ENCODE measurements at places on chromosomes 2 and 18. TPM values are rescaled to one million over a fixed set of nuclear protein-coding genes. Genes with fewer than 3 reads are reported as not detected.

DNA sequence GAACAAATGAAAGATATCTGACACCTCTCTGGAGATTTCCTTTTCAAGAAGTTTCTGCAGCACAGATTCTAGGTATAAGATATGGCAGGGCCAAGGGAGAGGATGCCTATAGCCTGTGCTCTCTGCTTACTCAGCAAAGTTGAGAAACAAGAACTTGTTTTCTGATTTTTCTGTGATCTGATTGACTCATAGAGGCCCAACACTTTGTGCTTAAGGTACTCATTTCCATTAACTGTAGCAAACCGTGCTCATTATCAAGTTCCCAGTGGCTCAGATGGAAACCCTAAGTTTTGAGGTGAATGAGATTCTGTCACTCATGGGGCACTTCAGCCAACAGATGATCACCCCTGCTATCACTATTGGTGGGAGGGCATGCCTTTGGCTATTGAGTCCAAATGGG lies 124.3 kb downstream of the SP100 start:
- DNase-seq: no peak

DNA sequence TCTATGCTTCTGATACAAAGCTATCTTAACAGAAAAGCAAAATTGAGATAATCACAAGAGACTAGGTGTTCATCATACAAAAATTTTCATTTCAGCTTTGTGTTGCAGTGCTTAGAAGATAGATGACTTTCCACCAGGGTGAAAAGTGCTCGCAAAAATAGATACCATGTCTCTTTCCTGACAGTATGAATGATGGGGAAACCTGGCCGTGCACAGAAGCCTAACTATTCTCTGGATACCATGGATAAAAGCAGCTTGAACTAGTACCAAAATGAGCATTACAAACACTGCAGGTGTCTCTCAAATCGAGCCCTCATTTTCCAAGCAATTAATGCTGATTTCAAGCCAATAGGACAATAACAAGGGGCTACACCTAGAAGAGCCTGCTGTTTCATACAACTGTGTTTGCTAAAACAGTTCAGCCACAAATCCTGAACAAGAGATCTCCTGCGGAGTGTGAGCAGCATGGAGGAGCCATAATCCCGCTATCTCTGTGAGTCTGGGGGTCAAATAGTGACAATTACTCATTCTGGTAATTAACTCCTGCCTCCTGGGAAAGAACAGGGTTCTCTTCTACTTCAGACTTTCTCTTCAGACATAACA lies 507.6 kb downstream of the PID1 start:
- no peak for DNase-seq

DNA sequence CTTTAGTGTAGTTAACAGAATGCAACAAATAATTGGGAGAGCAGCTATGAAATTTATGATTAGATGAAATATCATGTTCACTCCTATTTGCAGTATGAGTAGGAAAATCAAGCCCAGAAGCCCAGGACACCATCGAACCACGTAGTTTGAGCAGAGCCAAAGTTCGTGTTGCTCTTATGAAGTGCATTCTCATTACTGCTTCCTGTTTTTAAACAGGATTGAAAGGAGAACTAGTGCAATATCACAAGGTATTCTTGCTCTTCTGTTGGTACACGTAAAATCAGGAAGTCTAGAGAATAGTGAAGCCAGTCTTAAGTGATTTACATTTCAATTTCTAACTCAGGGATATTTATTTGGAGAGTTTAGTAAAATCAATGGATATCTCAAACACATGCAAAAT lies 21.1 kb downstream of the ARHGAP15 start:
- DNase-seq: no peak

GRCh38 chr2:187379869-187380268 lies 68.2 kb downstream of the CALCRL start:
- no peak for DNase-seq

DNA sequence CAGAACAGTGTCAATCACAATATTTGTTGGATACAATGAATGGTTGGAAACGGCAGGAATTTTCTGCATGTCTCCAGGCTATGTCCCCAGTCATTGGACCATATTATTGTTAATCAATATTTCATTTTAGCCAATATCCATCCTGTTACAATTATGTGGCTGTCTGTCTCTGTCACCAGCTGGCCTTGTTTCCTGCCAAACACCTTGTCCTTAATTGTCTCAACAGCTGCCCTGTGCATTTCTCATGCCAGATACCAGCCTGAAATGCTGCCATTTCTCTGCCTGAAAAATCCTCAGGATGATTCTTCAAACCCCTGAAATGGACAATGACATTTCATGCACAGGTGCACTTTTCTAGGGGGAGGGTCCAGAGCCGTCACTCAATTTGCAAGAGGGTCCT lies 170.6 kb downstream of the ALPK2 start:
- DNase-seq: no peak

DNA sequence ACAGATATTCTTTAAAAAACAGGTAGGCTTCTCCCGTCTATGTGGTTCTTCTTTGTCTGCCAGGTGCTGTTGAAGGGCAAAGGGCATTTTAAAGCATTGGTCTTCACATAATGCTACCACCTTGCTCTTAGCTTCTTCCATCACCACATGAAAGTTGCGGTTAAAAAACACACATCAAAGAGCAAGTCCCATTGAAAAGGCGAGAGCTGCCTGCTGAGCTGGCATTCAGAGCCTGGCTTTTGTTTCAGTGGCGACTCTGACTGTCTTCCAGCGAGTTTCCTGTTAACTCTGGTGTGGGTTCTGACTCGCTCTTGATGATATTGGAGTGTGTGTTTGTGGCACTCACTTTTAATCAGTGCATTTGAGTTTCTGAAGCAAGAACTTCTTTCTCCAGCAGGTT lies 624.9 kb upstream of the FANCL start:
- no peak for DNase-seq

- no peak for DNase-seq
Measured at GRCh38 chr2:7029291-7030059, 112.3 kb downstream of the RNF144A start.

CCDC85A gene
- 0.13 TPM for total RNA-seq

DNA sequence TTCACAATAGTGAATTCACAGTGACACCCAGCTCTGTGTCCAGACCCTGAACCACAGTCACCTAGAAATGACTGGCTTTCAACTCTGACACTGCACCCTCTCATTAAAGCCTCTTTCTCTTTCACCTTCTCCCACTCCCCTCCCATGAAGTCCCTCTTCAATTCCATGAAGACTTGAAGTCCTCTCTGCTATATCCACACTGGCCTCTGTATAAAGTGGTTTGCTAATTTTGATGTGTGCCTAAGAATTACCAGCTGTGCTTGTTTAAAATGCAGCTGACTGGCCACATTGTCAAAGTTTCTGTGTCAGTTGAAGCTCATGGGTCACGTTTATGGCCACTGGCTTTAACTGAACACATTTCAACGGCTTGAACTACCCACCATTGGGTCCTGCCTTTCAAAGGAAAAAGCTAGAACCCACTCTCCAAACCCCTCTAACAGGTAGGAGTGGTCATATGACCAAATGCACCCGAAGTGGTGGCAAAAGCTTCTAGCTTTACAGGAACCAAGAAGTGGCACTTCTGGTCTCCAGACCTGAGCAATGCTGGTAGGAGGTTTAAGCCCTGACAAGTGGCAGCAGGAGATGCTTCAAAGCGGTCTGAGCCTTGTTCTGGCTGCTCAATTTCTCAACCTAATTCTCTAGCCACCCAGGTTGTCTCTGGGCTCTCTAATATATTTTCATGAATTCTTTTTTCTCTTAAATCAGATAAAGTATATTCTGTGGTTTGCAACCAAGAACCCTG lies 34.2 kb downstream of the B4GALT6 start:
- no peak for DNase-seq

GRCh38 chr2:200477667-200478131 lies 32.2 kb downstream of the KCTD18 start:
- DNase-seq: no peak

- no peak for DNase-seq
Measured at GRCh38 chr2:83342860-83343329, 1116.2 kb downstream of the SUCLG1 start.

ERICH2 gene
- total RNA-seq: 4.7 TPM

EXOC6B gene
- total RNA-seq: 41.7 TPM

INO80D gene
- 7.7 TPM for total RNA-seq

KCNJ13 gene
- total RNA-seq: not detected

- no peak for DNase-seq
Measured at GRCh38 chr2:127589841-127590240, 54.4 kb downstream of the MYO7B start.

GPR75 gene
- total RNA-seq: 0.79 TPM

DNA sequence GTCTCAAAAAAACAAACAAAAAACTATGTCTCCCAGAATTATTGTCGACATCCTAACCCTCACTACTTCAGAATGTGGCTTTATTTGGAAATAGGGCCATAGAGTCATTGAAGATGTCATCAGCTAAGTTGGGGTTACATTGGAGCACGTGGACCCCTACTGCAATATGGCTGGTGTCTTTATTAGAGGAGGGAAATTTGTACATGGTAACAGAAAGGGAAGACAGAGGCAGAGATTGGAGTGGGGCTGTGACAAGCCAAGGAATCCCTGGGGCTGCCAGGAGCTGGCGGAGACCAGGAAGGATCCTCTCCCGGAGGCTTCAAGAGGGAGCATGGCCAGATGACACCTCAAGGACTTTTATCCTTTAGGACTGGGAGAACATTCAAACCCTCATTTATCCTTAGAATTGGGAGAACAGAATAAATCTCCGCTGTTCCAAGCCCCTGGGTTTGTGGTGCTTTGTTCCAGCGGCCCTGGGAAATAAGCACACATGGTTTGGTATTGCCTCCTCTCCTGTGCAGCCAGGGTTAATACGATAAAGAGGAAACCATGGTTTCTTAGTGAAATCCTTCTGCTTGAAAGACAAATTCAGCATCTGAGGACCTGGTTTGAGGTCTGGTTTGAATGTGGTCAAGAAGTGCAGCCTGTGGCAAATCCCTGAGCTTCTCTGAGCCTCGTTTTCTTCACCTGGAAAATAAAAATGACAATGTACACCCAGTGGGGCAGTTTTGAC lies 184.7 kb downstream of the MYCN start:
- no peak for DNase-seq

NAPG gene
- total RNA-seq: 54.5 TPM

UGT1A6 gene
- total RNA-seq: 43.0 TPM
